ENCODE measurements at places on chromosomes 7 and 10.
A peak's percentile ranks its signal among the peaks of the same experiment; 100 is the strongest.

- no peak for DNase-seq
These were observed 197.4 kb downstream of the AHR start for GRCh38 chr7:17495655-17496394.

DNA sequence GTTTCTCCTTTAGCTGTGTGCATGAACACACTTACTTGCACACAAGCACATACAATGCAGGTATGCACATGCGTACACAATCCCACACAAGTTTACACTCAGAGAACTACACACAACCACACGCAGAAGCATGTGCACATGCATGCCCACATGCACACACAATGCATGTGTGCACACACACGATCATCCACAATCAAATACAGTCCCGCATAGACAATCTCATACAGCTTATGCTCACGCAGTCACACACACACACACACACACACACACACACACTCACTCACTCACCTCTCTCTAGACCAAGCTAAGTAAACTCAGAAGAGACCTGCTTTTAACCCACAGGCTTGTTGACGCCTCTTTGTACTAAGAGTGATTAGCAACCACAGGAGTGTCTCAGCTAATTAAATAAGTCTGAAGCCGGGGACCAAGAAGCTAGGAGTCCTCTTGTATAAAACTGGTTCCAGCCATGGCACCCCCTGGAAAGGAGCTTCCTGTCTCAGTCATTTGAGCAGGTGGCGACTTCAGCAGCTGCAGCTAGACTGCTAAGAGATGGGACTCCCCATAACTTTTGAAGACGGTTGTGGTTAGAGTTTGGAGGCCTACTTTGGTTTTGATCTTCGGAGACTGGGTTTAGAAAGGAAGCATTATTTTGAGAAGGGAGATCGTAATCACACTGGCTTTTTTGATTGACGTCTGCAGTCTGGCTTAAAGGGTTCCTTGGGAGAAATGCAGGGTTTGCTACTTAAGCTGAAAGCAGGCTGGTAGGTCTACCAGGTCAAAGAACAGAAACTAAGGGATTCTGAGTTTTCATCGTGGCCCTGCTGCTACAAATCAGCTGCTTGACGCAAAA, 82.3 kb upstream of the ADRB1 start:
- no peak for DNase-seq

- peak; percentile 8 for DNase-seq
These were observed 99.7 kb downstream of the CCSER2 start for GRCh38 chr10:84427903-84428650.

- no peak for DNase-seq
These were observed 622.5 kb downstream of the TYW1 start for GRCh38 chr7:67619175-67619574.

- DNase-seq, result peak; percentile 52
These were observed 811 bp downstream of the RGS10 start for GRCh38 chr10:119541459-119542356.

GRCh38 chr10:131845505-131846239, 55.1 kb upstream of the PPP2R2D start:
- no peak for DNase-seq

GRCh38 chr7:151351967-151352366, 10.4 kb downstream of the NUB1 start:
- DNase-seq, result no peak

DNA sequence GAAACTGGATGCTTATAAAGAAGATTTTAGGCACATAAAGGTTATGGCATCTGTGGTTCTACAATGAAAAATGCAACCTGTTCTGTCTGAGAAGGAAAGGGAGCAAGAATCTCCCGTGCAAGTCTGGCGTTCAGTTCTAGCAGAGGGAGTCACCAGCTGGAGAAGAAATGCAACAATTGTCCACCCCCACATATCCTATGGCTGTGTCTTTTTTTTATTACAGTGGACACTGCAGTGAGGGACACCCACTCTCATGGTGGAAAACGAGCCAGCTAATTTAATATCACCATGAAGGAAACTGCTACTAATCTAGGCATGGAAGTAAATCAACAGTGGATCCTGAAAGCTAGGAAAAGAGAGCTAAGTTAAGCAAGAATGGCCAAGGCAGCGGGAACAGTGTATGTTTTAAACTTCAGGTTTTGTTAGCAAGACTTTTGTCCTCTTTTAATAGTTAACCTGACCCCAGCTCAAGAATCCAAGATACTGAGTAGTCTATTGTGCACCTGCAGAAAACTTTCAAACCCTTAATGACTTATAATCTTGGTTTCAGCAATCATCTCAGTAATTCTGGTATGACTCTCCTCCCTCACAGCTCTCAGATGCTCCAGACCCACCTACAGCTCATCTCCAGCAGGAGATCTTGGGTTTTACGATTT, 149.3 kb downstream of the FGFR2 start:
- DNase-seq, result no peak

DNA sequence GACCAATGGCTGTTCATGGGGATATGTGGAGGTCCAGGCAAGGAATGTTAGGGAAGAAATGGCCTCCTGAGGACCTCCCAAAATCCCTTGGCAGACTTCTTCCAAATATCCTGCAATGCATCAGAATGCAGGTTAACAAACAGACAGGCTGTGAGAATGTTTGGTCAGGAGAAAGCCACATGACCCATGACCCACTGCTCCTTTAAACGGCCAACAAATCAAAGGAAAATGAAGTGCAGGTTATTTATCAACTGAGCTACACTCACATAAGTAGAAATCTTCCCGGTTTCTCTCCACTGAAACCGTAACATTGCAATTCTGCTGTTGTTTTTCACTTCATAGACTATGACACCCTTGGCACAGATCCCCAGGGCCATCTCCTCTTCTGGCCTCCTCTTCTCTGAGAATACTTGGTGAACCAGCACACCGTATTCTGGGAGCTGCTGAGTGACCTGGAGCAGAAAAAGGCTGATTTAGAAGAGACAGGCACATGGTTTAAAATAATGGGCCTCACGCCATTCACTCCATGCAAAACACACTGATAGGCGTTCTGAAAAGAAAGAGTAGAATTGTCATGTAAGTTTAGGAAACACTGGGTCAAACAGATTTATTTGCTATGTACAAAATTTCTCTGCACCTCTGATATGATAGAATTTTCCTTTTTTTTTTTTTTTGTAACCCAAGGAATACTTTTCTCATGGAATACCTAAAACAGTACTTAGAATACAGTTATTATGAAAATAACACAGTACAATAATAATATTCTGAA, 67.8 kb downstream of the FRMPD2 start:
- no peak for DNase-seq

GRCh38 chr10:88103576-88103975, 240.2 kb downstream of the PTEN start:
- no peak for DNase-seq

DNA sequence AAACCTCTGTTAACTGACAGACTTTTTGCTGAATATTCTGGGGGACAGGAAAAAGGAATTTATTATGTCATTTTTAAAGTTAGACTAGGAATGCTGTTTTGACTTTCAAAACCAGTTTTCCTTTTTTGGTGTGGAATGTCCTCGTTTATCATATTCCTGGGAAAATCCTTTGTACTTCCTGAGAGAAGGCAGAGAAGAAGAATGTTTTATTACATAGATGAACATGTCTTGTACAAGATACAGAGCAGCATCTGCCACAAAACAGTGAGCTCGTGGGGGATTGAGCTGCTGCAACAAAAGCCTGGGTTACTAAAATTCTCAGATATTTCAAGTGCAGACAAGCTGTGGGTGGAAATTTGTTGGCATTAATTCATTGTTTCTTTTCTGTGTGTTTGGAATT, 20.2 kb downstream of the MCU start:
- DNase-seq, result no peak

- peak; percentile 83 for DNase-seq
These were observed 20.5 kb upstream of the PLPP4 start for GRCh38 chr10:120436439-120437112.

DNA sequence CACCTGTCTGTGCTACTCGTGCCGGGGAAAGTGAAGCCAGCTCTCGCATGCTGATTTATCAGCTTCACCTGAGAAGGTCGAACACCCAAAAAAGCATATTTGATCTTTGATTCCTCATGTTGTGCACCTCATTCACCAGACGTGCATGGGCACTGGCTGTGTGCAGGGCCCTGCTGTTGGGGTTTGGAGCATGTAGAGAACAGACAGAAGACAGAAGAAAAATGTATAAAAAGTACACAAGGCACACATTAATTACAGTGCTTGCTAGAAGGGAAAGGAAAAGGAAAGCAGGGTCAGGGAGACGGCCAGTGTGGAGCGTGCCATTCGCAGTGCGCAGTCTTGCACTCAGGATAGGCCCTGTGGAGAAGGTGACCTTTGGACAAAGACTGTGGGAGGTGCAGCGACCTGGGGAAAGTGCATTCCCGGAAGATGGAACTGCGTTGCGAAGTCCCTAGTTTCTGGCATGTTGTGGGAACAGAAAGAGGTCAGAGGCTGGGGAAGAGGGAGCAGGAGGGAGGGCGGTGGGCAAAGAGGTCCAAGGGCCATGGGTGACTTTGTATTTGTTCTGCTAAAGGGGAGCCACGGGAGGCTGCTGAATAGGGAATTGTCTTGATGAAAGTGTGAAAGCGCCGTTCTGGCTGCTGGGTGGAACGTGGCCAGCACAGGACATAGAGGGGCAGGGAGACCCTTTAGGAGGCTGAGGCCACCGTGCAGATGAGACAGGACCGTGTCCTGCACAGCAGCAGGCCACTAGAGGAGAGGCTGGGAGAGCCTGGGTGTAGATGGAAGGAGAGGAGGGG, 232.8 kb downstream of the GLRX3 start:
- DNase-seq, result no peak

- DNase-seq, result peak; percentile 1
These were observed 93.9 kb downstream of the CCDC3 start for GRCh38 chr10:12907656-12908055.

DNA sequence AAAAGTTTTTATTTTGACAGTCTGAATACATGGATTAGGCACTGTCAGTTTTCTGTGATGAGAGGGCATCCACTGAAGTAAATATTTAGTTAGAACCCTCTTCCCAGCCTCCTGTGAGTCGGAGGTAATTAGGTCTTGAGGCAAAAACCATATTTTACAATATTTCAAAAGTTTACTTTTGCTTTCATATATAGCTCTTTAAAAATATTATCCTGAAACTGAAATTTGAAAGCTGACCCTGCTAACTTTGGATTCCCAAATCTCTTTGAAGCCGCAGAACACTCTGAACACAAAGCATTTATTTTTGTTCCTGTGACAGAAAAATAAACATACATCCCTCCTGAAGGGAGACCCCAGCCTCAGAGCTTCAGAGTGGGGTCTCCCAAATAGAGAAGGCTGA, 317.4 kb downstream of the KIF20B start:
- DNase-seq, result no peak

GRCh38 chr7:45882465-45882810, 5.8 kb upstream of the IGFBP1 start:
- DNase-seq, result no peak

DNA sequence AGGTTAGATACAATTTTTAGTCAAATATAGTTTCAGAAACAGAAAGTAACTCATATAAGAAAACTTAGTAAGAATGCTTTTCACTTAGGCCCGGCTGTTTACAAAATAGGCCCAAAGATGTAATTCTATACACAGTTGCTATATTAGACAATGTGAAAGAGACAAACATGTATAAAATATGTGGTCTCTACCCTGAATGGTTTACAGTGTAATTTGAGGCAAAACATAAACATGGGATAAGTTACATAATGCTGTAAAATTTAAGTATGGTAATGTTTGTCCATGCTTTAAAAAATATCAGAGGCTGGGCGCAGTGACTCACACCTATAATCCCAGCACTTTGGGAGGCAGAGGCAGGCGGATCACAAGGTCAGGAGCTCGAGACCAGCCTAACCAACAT, 18.7 kb downstream of the KRIT1 start:
- DNase-seq, result no peak

- peak; percentile 75 for DNase-seq
These were observed 2.2 kb downstream of the BBIP1 start for GRCh38 chr10:110916554-110917346.

GRCh38 chr7:35253460-35253709, 515 bp downstream of the TBX20 start:
- DNase-seq, result no peak

- no peak for DNase-seq
These were observed 162.0 kb upstream of the MAGI2 start for GRCh38 chr7:79615466-79615865.

DNA sequence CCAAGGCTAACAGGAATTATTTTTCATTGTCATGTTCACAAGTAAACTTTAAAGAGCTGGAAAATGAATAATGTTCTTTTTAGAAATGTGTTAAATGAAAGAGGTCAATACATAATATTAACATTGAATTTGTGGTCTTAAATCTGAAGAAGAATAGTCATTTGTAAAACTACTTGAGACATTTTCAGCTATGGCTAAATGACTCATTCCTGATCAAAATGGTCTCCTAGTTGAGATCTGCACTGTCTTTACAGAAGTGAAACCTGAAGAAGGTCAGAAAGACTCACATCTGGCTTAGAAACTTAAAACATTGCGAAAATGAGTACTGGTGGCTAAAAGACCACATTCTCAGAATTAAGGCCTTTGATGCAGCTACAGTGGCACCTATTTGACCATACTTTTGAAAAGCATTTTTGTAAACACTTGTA, 5.9 kb downstream of the PIK3CG start:
- peak; percentile 8 for DNase-seq

- DNase-seq, result no peak
These were observed 24.6 kb upstream of the HUS1 start for GRCh38 chr7:48004032-48004431.

DNA sequence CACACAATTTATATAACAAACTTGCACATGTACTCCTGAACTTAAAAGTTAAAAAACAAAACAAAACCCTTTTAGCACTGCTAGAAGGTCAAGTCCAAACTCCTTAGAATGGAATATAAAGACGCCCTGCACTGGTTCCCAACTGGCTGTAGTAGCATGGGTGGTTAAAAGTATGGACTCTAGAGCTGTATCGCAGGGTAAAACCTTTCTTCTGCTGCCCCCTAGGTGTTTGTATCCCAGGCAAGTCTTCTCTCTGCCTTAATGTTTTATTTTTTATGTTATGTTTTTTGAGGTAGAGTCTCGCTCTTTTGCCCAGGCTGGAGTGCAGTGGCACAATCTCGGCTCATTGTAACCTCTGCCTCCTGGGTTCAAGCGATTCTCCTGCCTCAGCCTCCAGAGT, 35.2 kb downstream of the LSMEM1 start:
- no peak for DNase-seq

DNA sequence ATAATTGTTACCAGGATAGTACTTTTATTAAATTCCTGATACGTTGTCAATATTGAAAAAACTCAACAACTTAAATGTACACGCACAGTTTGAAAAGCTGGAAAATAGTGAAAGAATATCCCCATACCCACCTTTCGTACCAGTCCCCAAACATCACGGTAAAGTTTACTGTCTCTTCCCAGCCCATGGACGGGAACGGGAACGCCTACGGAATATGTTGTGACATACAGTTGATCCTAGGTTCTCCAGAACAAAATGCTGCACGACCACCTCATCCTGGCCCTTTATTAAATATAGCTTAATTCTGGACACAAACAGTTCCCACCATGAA, 527 bp upstream of the BCAP29 start:
- no peak for DNase-seq

DNA sequence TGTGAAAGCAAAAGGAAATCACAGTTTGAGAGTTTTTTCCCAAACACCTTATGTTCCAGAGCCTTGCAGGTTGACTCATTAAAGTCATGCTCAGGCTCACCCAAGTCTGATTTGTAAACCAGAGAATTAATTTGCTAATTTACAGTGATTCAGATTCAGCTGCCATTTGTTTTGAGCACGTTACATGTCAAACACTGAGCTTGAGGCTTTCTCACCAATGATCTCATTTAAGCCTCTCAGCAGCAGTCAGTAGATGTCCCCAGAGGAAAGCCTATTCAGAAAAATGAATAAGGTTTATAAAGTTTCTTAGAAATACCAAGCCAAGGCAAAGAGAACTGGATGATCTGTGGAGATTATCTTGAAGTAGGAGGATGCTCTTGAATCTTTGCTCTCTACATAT, 420.4 kb downstream of the HTR7 start:
- no peak for DNase-seq

GRCh38 chr10:128064108-128064969, 61.9 kb downstream of the MKI67 start:
- DNase-seq, result peak; percentile 49
